ENCODE measurements at places on chromosomes 3 and 15.

GRCh38 chr3:112391648-112392047, 58.7 kb downstream of the CD200 start:
- DNase-seq: no peak

DNA sequence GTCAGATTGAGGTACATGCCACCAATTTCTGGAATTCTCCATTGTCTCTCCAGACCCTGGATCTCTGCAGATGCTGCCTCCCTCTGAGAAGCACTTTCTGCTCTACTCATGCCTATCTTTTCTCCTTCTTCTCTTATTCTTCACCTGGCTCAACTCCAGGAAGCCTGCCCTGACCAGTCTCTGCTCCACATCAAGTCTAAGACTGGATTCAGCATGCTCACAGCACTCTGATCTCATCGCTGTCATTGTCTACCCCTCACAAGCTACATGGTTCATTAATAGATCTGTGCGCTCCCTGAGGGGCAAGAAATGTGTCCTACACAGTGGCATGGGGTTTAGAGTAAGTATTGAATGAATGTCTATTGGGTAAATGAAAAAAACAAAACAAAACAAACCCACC, 38.7 kb downstream of the CCR4 start:
- DNase-seq: no peak

DNA sequence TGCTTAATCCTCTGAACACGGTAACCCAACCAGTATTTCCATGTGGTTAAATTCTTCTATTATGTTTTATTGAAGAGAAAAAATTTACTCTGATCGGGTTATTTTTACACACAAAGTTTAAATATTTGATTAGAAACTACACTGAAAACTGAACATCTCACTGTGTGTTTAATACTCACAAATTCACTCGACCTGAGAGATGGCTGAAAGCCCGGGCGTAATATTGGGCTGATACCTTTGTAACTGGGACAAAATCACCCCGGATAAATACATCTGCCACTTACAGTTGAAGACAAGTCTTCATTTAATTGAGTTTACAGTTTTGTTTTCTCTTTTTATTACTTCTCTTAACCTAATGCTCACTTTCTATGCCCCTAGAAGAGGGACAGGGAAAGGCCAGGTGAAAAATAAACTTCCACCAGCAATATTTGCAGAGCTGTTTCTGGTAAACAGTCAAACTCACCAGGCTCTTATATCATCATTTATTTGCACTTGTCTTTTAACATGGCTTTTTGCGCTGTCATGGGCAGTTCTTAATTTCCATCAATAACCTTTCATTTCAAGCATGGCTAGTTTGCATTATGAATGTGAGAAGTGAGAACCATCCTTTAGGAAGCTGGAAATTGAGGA, 145.6 kb upstream of the TMCO5A start:
- no peak for DNase-seq

GRCh38 chr3:85539232-85539631, 580.4 kb downstream of the CADM2 start:
- DNase-seq: no peak

DNA sequence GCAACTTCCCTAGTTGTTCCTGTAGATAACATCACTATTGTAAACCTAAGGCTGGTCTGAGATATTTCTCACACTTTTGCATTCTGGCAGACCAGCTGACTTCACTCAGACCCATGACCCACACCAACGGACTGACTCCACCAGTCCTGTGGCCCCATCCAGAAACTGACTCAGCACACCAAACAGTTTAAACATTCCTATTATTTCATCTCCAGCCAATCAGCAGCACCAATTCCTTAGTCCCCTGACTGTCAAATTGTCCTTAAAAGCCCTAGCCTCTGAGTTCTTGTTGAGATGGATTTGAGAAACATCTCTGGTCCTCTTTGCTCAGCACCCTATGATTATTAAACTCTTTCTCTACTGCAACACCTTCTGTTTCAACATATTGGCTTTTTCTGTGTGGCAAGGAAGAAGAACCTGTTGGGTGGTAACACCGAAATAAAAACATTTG, 12.2 kb upstream of the IDH2 start:
- DNase-seq: no peak

DNA sequence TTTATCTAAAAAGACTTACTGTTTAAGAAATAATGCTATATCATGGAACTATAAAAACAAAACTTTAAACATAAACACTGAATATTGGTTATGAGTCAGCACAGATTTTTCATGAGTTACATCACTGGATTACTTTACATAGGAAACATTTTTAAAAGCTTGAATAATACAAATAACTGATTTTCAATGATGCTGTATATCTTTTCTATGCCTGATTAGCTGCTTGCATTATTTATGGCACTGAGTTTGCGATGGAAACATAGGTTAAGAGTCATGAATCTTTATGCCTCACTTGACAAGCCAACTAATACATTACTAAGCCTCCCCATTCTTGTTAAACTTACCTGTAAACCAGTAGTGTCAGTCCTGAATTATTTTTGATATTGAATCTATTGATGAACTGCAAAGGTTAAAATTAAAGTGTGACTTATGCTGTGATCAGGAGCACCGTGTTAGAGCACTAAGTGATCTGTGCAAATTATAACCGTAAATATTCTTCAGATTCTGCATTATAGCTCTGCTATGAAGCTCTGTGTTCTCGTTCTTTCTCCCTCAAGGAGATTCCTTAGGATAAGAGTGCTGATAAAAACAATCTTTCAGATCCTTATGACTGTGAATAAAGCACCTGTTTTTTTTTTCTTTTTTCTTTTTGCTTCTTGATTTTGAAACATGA, 437.3 kb upstream of the BCHE start:
- no peak for DNase-seq

- no peak for DNase-seq
These were observed 58.9 kb downstream of the CNOT10 start for GRCh38 chr3:32743934-32744333.

GRCh38 chr15:95405447-95405846, 925.1 kb upstream of the NR2F2 start:
- DNase-seq: no peak

- DNase-seq: no peak
These were observed 109.3 kb upstream of the MME start for GRCh38 chr3:154970797-154971196.

- DNase-seq: no peak
These were observed 13.0 kb upstream of the RPLP1 start for GRCh38 chr15:69439623-69440022.

- DNase-seq: no peak
These were observed 5.7 kb upstream of the PDE8A start for GRCh38 chr15:84975871-84976351.

- DNase-seq: no peak
These were observed 149.8 kb downstream of the TMCO5A start for GRCh38 chr15:38084289-38084688.

GRCh38 chr15:89802231-89802928, 12.3 kb downstream of the ANPEP start:
- DNase-seq: no peak

- no peak for DNase-seq
These were observed 2.9 kb downstream of the SCN5A start for GRCh38 chr3:38646630-38647029.

- no peak for DNase-seq
These were observed 959.8 kb downstream of the NAALADL2 start for GRCh38 chr3:175818811-175819464.

- DNase-seq: no peak
These were observed 66.2 kb upstream of the ONECUT1 start for GRCh38 chr15:52856286-52856685.

- DNase-seq: no peak
These were observed 19.0 kb downstream of the POPDC2 start for GRCh38 chr3:119641416-119641815.

- no peak for DNase-seq
These were observed 45.6 kb downstream of the DNASE1L3 start for GRCh38 chr3:58164906-58165821.

DNA sequence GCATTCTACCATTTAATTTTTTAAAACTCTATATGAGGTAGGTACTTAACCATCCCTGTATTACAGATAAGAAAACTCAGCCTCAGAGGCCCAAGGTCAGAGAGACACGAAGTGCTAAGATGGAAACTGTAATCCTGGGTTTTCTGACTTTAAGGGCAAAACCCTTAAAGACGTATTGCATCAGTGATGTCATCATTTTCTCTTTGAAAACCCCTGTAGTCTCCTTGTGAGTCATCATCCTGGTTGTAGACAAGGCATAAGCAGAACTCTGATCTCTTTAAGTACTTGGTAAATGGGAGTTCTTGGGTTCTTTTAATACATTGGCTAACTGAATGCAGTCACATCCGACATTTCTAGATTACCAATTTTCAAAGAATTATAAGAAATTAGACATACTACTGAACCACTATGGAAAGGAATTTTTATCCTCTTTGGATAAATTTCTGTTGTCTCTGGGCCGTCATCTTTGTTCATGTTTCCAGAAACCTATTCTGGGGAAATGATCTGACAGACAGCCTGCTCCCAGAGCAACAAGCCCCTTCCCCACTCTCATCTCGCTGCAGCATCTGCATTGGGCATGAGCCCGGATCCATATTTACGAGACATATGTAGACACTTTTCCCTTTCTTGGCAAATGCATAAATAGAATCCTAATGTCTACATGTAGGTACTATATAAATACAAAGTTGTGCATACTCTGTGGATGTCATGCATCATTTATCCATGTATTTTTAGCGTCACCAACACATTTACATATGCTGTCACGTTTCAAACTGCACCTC, 48.7 kb upstream of the MDFIC2 start:
- no peak for DNase-seq

DNA sequence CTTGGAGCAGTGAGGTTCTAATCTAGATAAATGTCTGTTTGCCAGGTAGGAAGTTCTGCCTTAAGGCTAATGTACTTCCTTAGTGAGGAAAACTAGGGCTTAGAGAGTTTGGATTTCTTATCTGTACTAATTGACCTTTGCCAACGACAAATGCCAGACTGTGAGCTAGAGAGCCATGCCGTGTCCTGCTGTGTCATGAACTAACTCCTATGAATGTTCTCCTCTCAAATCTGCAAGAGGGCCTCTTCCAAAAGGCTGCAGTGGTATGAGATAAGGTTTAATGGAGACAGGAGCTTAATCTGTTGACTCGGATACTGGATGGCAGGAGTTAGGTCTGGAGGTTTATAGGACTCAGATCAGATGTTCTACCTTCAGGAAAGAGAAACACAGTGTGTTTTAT, 524.9 kb downstream of the NTRK3 start:
- no peak for DNase-seq

- no peak for DNase-seq
These were observed 366.3 kb downstream of the MECOM start for GRCh38 chr3:169297214-169297613.

DNA sequence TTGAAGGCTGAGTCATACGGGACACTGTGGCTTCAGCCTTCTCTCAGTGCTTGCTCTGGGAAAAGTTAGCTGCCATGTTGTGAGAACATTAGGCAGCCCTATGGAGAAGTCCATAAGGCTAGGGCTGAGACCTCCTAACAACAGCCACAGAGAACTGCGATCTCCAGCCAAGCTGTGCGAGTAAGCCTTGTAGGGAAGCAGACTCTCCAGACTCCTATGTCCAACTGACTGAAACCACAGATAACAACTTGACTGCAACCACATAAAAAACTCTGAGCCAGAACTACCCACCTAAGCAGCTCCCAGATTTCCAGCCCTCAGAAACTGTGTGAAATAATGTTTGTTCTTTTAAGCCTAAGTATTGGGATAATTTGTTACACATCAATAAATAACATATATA, 40.7 kb downstream of the DENND6A start:
- DNase-seq: no peak

GRCh38 chr15:36802861-36803531, 223.6 kb downstream of the CDIN1 start:
- DNase-seq: no peak

GRCh38 chr15:67504056-67504455, 16.9 kb upstream of the C15orf61 start:
- DNase-seq: no peak

- no peak for DNase-seq
These were observed 90.8 kb downstream of the ANP32A start for GRCh38 chr15:68729789-68730411.

DNA sequence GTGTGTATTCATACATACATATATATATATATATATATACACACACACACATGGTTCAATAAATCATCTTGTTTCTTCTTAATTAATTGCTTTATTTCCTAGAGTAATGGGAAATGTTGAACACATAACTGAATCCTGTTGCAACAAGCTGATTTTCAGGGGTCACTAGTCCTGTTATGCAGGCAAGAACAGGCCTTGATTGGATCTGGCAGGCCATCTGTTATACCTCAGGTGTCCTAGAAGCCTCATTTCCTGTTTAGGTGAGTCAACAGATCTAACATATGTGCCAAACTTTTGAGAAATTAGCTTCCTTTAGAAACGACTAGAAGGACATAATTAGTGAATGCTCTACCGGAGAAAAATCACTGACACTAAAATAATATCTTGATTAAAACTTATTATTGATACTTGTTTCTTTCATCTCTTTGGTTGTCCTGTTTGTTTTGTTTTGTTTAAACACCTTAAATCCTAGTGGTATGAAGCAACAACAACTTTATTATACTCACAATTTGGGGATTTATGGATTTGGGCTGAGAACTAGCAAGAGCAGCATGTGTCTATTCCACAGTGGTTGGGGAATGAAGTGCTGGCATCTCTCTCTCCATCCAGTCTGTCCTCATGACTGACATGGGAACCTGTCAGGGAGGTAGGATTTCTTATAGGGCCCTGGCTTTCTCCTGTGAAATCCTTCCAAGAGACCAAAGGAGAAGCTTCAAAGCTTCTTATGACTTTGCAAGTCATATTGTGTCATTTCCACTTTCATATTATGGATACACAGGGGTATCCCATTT, 552.6 kb downstream of the NSUN3 start:
- DNase-seq: no peak

- no peak for DNase-seq
These were observed 71.4 kb downstream of the SPSB4 start for GRCh38 chr3:141122455-141123030.

DNA sequence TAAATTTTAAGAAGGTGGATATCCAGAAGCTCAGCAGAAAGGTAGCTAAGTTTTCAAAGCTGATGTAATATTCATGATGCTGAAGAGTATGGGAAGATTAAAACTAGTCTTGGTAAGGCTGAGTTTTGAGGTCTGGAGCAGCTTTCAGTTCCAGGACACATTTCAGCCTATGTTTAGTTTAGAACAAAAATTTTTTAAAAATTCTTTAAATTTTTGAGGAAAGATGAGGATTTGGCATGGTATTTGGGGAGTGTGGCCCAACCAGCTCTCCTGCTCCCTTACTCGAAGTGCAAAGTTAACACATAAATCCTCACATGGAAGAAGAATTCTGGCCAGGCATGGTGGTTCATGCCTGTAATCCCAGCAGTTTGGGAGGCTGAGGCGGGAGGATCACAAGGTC, 1039.1 kb downstream of the NAALADL2 start:
- DNase-seq: no peak

DNA sequence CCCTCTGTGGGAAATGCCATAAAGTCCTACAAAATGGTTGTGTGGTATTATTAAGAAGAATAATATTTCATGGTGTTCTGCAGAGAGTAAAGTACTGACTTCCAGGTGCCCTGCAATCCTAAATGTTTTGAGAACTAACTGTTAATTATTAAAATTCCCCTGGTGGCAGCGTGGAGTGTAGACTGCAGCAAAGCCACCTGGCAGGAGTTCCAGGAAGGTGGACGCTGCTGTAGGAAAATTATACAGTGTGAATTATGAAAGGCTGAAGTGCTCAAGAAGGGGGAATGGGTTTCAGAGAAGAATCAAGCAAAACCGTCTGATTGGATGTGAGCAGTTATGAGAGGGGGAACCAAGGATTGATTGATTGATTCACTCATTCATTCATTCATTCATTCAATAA, 572.4 kb upstream of the PPP2R3A start:
- no peak for DNase-seq

GRCh38 chr3:138921316-138922292, 25.3 kb downstream of the FOXL2 start:
- DNase-seq: no peak

GRCh38 chr3:128665362-128666021, 14.9 kb upstream of the RPN1 start:
- DNase-seq: no peak

All from sciatic nerve (tissue), 2 donors.